Spleen (tissue), 13 donors: ENCODE measurements at places on chromosomes 2 and 18. TPM values are rescaled to one million over a fixed set of nuclear protein-coding genes. Genes with fewer than 3 reads are reported as not detected.
A peak's percentile ranks its signal among the peaks of the same experiment; 100 is the strongest.

DNA sequence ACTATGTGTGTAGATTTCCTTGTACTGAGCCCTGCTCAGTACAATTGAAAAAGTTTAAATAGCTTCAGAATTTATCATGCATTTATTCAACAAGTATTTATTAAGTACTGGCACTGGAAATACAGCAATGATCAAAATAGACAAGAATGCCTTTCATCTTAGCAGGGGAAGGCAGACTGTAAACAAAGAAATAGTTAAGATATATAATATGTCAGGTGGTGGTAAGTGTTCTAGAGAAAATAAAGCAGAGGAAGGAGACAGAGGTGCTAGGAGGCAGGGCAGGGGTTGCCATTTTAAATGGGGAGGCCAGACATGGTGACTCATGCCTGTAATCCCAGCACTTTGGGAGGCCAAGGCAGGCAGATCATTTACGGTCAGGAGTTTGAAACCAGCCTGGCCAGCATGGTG is 13.6 kb upstream of the LIPG start:
- H3K36me3 ChIP-seq, result no peaks in the 10 kb centered on the region
- H3K4me1 ChIP-seq, result no peaks in the 10 kb centered on the region
- H3K27me3 ChIP-seq, result peaks cover 8% of the 10 kb centered on the region
- no peak overlapping the region for H3K27ac ChIP-seq
- no peak for DNase-seq

GRCh38 chr2:182018218-182018617 is 32.6 kb downstream of the PPP1R1C start:
- H3K4me1 ChIP-seq, result no peaks in the 10 kb centered on the region
- no peak overlapping the region for H3K4me3 ChIP-seq
- H3K27ac ChIP-seq, result no peak overlapping the region
- no peaks in the 10 kb centered on the region for H3K27me3 ChIP-seq
- no peak for DNase-seq

- H3K27me3 ChIP-seq, result no peaks in the 10 kb centered on the region
- no peak for DNase-seq
- H3K36me3 ChIP-seq, result no peaks in the 10 kb centered on the region
- H3K4me1 ChIP-seq, result no peaks in the 10 kb centered on the region
- no peak overlapping the region for H3K27ac ChIP-seq
Observed at GRCh38 chr2:179711375-179711774, 150.0 kb downstream of the ZNF385B start.

GRCh38 chr2:86274265-86274917 is 63.0 kb downstream of the REEP1 start:
- DNase-seq, result no peak
- H3K4me3 ChIP-seq, result no peak overlapping the region
- H3K27me3 ChIP-seq, result no peaks in the 10 kb centered on the region
- H3K4me1 ChIP-seq, result no peaks in the 10 kb centered on the region

The SP5 gene
- 0.06 TPM for polyA plus RNA-seq

GRCh38 chr2:168243061-168243460 is 4.3 kb downstream of the STK39 start:
- H3K4me3 ChIP-seq, result no peak overlapping the region
- H3K27ac ChIP-seq, result no peak overlapping the region
- DNase-seq, result no peak
- peaks cover 78% of the 10 kb centered on the region for H3K4me1 ChIP-seq
- H3K27me3 ChIP-seq, result no peaks in the 10 kb centered on the region

- DNase-seq, result no peak
- no peak overlapping the region for H3K27ac ChIP-seq
- H3K4me3 ChIP-seq, result no peak overlapping the region
- H3K4me1 ChIP-seq, result no peaks in the 10 kb centered on the region
- H3K27me3 ChIP-seq, result no peaks in the 10 kb centered on the region
Observed at GRCh38 chr2:166593403-166593802, 99.4 kb upstream of the SCN7A start.

DNA sequence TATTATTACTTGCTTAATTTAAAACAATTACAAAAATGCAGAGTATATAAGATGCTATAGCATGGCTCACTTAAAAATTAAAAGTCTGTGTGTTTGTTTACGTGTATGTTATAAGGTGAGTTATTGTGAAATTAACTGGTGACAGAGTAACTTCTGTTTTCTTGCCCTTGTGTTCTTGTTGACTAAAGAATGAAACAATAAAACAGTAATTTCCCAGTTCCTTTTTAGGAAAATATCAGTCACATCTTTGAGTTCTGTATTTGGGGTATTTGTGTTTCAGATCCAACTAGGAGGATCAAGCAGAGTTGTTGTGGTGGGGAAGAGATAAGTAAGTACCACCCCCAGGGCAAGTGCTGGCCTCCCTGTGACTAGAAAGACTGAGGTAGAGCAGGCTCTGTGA is 143.6 kb downstream of the CCDC148 start:
- no peak overlapping the region for H3K4me3 ChIP-seq
- DNase-seq, result no peak
- H3K4me1 ChIP-seq, result no peaks in the 10 kb centered on the region
- no peaks in the 10 kb centered on the region for H3K36me3 ChIP-seq
- H3K27me3 ChIP-seq, result no peaks in the 10 kb centered on the region

The THADA gene
- 14.2 TPM for polyA plus RNA-seq

DNA sequence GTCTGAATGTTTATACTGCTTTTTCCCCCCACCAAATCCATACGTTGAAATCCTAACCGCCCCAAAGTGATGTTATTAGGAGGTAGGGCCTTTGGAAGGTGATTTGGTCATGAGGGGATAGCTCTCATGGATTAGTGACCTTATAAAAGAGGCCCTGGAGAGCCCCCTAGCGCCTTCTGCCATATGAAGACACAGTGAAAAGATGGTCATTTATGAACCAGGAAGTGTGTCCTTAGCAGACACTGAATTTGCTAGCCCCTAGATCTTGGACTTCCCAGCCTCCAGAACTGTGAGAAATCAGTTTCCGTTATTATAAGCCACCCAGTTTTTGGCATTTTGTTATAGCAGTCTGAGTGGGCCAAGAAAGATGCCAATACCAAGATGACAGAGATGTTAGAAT is 7.2 kb upstream of the TSN start:
- DNase-seq, result no peak
- no peak overlapping the region for H3K27ac ChIP-seq
- H3K27me3 ChIP-seq, result no peaks in the 10 kb centered on the region
- H3K4me1 ChIP-seq, result no peaks in the 10 kb centered on the region
- H3K36me3 ChIP-seq, result no peaks in the 10 kb centered on the region

The HAAO gene
- 8.6 TPM for polyA plus RNA-seq

DNA sequence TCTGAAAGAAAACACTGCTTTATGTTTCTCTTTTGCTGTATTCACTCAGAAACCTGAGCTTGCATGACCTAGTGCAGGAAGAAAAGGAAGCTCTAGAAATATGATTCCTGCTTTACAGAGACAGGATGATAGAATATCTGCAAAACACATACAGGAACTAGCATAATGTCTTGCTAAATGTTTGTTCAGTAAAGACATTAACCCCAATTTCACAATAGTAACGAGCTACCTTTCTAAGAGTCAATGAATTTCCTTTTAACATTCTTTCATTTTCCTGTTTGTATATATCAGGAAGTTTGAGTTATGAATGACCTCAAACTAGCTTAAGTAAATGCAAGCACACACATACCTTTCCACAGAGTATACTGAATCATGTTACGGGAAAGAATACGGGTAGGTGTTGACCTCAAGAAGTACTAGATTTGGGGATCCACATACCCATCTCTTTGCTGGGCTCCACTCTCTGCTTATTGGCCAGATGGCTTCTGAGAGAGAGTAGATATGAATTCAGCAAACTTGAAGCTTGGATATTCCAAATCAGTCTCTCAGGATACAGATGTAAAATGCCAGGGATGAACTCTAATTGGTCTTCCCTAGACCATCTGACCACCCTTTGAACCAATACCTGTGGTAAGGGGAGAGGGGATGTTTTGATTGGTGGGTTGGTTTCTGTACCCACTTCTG is 18.2 kb upstream of the ACSL3 start:
- no peaks in the 10 kb centered on the region for H3K36me3 ChIP-seq
- no peak for DNase-seq
- peak overlapping the region; percentile 20 for H3K27ac ChIP-seq
- H3K27me3 ChIP-seq, result no peaks in the 10 kb centered on the region
- H3K4me1 ChIP-seq, result no peaks in the 10 kb centered on the region
- H3K4me3 ChIP-seq, result no peak overlapping the region

The SPC25 gene
- polyA plus RNA-seq, result 0.54 TPM

The BOLL gene
- polyA plus RNA-seq, result not detected

The EN1 gene
- polyA plus RNA-seq, result not detected

DNA sequence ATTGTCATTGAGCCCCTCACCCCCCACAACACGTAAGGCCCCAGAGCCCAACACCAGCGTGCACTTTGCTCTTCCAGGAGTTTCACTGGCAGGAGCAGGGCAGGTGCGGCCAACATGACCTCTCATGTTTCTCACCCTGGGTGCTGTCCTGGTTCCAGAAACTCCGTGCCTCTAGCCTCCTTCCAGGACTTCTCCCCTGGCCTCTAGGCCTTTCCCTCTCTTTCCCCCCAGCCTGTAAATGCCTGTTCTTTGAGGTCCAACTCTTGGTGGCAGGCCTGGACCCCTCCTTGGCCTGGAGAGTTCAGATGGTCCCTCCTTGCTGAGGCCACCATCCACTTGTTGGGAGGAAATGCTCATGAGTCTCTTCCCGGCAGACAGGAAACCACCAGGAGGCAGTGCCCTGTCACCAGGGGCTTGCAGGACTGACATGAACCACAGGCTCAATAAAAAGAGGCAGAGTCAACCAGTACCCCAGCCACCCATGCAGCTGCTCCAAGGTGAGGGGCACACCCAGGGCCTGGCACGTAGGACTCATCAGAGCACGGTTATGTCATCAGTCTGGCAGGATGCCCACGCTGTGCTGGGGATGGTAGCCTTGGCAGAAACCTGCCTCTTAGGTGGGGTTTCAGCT is 1.5 kb downstream of the MALL start:
- H3K27ac ChIP-seq, result peak overlapping the region; percentile 58
- peaks cover 33% of the 10 kb centered on the region for H3K27me3 ChIP-seq
- H3K4me1 ChIP-seq, result peaks cover 26% of the 10 kb centered on the region
- no peaks in the 10 kb centered on the region for H3K36me3 ChIP-seq
- H3K4me3 ChIP-seq, result peak overlapping the region; percentile 30

GRCh38 chr18:55227771-55228170 is 268.5 kb upstream of the CCDC68 start:
- no peaks in the 10 kb centered on the region for H3K4me1 ChIP-seq
- H3K4me3 ChIP-seq, result no peak overlapping the region
- no peaks in the 10 kb centered on the region for H3K27me3 ChIP-seq
- DNase-seq, result no peak

The MAP2 gene
- polyA plus RNA-seq, result 0.38 TPM
